ENCODE measurements at places on chromosomes 13 and 19. TPM values are rescaled to one million over a fixed set of nuclear protein-coding genes. Genes with fewer than 3 reads are reported as not detected.

The ZIK1 gene
- polyA plus RNA-seq, result 7.4 TPM

The BEST2 gene
- polyA plus RNA-seq, result not detected

The C1QTNF9 gene
- polyA plus RNA-seq, result 0.76 TPM

The LIN7B gene
- 18.5 TPM for polyA plus RNA-seq

The KLK3 gene
- polyA plus RNA-seq, result not detected

The FUT3 gene
- 0.29 TPM for polyA plus RNA-seq

The COL4A1 gene
- polyA plus RNA-seq, result 334 TPM

The NBEA gene
- polyA plus RNA-seq, result 16.9 TPM

The ITGBL1 gene
- polyA plus RNA-seq, result 21.2 TPM

All from urinary bladder (tissue), 4 donors.